ENCODE measurements at places on chromosomes 1 and 21. TPM values are rescaled to one million over a fixed set of nuclear protein-coding genes. Genes with fewer than 3 reads are reported as not detected.

- DNase-seq: no peak
These were observed 12.0 kb upstream of the KIFAP3 start for GRCh38 chr1:170086399-170087032.

- DNase-seq: no peak
These were observed 2.0 kb downstream of the CAMSAP2 start for GRCh38 chr1:200740571-200741208.

DNA sequence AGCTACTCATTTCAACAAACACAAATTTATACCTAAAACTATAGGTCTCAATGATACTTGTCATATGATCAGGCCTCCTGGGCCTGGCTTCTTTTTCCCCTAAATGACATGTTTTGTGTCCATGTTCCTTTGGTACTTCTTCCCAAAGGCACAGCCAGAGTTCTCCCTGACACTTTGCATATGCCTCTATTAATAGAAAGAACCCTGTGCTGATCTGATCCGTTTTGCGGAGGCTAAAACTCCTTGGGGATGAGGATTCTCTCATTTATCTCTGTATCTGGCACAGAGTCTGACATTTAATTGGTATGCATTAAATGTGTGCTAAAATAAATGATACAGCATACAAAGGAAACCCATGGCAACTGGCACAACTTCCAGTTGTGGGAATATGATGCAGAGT is 11.5 kb downstream of the ATPAF1 start:
- DNase-seq: no peak

DNA sequence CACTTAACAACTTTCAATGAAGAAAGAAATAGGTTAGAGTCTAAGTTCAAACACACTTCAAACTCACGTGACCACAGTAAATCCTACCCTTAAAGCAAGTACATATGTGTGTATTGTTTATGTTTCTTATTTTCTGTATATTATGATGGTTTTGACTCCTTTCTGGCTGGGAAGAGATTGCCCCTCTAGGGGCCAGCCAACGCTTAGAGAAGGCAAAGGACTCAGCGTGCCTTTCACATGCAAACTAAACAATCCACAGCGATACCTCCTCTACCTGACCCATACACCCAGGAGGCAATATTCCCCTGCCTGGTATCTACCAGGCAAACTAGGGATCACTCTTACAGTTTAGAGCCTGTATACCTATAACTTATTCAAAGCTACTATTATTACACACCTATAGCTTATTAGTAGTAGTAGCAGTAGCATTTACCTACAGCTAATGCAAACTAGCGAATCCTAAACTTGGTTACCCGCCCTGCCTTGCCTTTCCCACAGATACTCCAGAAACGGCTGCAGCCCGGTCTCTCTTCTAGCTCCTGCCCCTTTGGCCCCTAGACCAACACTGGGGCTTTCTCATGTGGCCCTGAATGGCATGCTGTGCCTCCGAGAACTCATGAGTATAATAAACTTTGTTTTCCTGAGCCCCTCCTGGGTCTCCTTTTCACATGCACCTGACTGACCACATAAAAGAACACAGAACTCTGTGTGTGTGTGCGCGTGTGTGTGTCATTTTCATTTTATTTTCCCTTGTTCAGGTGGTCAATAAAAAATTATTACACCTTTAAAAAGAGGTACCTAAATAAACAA is 14.0 kb downstream of the NRIP1 start:
- DNase-seq: no peak

DNA sequence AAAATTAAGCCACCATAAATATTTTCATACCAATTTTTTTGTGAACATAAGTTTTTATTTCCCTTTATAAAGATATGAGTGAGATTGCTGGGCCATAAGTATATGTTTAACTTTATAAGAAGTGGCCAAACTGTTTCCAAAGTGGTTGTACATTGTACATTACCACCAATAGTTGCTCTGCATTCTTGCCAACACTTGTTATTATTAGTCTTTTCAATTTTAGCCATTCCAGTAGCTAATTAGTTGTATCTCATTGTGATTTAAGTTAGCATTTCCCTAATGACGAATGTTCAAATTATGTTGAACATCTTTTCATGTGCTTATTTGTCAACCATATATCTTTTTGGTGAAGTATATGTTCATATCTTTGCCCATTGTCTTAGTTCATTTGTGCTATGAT is 64.0 kb upstream of the DNAH14 start:
- DNase-seq: no peak

DNA sequence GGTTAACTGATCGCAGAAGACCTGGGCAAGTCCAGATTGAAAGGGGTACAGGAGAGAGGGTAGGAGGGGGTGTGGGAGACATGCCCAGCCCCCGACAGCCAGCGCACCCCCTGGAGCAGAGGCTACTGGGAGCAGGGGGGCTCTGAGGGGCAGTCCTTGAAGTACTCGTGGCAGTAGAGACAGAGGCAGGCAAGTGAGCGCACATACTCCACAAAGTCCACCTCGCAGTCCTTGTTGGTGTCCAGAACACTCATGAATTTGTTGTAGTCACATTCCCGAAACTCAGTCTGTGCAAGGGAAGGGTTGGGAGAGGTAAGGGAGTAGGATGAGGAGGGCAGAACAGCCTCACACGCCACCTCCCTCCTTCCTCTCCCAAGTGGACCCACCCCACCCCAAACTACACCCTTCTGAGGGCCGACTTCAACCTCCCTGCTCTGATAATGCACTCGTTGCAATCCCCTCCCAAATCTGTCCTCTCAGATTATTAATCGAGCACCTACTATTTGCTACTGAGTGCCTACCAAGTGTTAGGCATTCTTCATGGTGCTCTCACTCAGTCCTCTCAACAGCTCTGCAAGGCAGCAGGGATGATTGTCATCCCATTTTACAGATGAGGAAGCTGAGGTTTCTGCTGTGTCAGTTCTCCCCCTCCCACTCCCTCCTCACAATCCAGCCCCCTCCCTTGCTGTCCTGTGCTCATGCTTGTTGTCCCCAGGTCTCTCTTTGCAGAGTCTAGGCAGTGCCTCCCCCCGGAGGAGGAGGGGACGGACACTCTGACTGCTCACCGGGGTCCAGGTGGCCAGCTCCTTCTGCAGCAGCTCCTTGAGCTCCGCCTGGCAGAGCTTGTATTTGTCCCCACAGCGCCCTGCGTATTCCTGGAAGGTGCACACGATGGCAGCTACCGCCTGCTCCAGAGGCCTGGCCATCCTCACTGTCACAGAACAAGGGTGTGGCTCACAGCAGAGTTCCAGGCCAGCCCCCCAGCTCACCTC is 1.2 kb downstream of the S100A3 start:
- no peak for DNase-seq

DNA sequence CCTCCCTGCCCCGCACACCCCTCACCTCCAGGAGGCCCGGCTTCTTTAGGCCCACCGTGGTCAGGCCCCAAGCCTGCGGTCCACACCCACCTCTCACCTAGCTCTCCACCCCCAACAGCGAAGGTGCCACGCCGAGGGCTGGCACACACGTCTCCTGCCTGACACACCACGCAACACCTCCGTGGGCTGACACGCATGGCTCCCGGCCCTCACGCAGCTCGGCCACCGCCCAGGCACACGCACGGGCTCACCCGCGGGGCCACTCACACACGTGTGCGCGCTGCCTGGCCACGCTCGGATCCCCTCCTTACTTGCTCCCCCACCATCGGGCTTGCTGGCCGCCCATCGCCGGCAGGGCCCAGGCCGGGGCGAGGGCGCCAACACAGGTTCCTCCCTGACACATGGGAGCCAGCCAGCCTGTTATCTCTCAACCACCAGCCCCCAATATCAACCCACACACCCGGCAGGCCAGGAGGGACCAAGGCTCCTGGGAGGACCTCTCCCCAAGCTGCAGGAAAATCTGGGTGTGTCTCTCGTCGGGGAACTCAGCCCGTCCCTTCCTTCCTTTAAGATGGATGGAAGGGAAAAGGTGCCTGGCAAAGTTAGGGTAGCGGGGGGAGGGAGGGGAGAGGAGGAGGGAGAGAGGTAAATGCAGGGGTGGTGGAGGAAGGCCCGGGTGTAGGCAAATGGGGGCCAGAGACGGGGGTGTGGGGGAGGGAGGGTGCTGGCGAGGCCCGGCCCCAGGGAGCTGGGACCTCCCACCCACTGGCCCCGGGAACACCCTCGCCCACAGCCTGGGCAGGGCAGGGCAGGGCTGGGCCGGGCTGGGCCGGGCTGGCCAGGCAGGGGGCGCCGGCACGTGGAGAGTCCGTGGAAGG is 546 bp downstream of the ELOVL1 start:
- peak; percentile 43 for DNase-seq

DNA sequence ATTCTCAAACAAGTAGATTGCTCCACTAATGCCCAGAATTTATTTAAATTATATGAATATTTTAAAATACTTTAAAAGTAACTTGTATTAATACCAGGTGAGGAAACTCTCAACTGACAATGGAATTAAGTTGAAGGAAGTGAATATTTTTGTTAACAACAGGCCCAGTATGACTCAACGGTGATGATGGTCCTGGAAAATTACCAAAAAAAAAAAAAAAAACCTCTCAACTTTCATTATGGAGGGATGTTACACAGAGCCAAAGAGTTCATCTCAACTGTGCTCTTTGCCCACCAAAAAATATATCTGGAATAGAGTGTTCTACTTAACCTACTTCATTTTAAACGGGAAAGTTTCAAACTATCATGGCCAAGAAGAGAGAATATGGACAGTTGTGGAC is 28.3 kb downstream of the CFH start:
- DNase-seq: no peak

DNA sequence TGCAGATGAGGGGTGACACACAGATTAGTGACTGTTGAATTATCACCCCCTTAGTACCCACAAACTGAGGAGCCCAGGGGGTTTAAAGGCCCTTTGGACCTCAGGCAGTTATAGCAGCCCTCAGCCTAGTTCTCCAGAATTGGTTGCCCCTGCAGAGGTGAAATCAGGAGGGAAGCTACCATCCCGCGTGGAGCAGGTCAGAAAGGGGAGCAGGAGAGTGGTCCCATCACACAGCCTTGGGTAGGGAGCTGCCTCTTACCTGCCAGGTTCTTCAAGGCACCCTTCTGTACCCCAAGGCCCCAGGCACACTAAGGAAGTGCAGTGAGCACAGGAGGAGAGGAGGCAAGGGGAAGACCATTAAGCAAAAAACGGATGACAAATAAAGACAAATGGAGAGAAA is 121.2 kb upstream of the TNR start:
- DNase-seq: no peak

GRCh38 chr1:18883636-18884418 is 18.5 kb downstream of the ALDH4A1 start:
- peak; percentile 60 for DNase-seq

DNA sequence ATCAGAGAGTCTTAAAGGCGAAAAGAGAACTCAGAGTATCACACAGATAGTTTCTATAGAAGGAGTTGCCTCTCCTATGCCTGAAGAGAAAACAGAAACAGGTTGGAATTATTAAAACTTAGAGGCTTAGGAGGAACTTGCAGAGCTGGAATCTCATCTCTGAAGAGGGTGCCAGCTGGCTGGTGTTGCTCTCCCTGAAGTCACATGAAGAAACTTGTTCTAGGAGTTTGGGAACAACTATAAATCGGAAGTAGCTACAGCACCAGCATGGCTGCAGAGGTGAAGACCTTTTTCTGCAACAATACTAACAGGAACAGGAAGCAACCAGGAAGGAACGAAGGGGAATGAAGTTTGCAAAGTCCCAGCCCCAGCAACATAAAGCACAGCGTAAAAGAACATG is 35.8 kb downstream of the FMO3 start:
- no peak for DNase-seq

The CHD5 gene
- 0.44 TPM for total RNA-seq

The POLR3GL gene
- total RNA-seq: 21.1 TPM

The GCLM gene
- total RNA-seq: 16.0 TPM

The SLC35D1 gene
- 12.6 TPM for total RNA-seq

The FAM131C gene
- total RNA-seq: 0.34 TPM

The LRRC53 gene
- not detected for total RNA-seq

All from activated naive CD8-positive, alpha-beta T cell treated with anti-CD3 and anti-CD28 coated beads for 36 hours (primary cell).